ENCODE measurements at places on chromosomes 12 and 14.

DNA sequence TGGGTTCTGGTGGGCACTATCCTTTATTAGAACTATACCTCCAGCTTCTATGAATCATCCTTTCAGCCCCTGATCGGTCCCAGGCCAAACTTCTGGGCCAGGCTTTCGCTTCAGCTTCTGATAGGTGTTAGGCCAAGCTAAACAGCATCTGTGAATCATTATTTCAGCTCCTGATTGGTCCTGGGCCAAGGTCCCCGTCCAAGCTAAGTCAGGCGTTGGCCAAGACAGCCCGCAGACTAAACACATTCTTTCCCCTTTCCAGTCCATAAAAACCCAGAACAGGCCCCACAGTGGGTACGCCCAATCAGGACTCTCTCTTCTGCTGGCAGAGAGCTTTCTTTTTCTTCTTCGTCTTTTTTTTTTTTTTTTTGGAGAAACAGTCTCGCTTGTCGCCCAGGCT, 1808.9 kb upstream of the SEL1L start:
- no peak for DNase-seq
- no peak overlapping the region for H3K4me3 ChIP-seq
- no peak overlapping the region for H3K27ac ChIP-seq

DNA sequence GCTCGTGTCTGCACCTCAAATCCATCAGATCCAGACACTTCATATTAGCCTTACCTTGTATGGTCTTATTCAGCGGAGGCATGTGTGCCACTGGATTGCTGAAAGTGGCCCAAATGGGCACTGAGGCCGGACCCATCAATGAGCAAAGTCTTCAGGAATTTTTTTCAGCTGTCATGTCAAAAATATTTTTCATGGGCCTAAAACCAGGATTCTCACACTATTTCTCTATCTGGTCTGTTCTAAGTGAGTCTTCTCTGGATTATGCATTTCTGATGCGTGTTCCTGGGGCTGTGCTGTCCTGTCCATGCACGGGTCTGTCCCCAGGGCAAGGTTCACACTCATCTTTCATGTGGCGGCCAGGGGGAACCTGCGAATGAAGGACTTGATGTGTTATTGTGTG, 94.6 kb downstream of the KCNA5 start:
- H3K4me1 ChIP-seq = no peaks in the 10 kb centered on the region
- DNase-seq = no peak
- no peaks in the 10 kb centered on the region for H3K36me3 ChIP-seq
- no peak overlapping the region for H3K27ac ChIP-seq
- H3K27me3 ChIP-seq = no peaks in the 10 kb centered on the region

- H3K4me1 ChIP-seq = peaks cover 10% of the 10 kb centered on the region
- peak; percentile 38 for DNase-seq
- no peaks in the 10 kb centered on the region for H3K27me3 ChIP-seq
Observed at GRCh38 chr12:115632308-115632707, 645.2 kb downstream of the MED13L start.

GRCh38 chr12:115268451-115268850, 584.5 kb upstream of the TBX3 start:
- H3K36me3 ChIP-seq = no peaks in the 10 kb centered on the region
- H3K27me3 ChIP-seq = no peaks in the 10 kb centered on the region
- no peak overlapping the region for H3K27ac ChIP-seq

GRCh38 chr12:104719700-104720338, 238.3 kb downstream of the SLC41A2 start:
- no peak for DNase-seq
- no peak overlapping the region for H3K4me3 ChIP-seq
- H3K36me3 ChIP-seq = no peaks in the 10 kb centered on the region
- H3K27me3 ChIP-seq = no peaks in the 10 kb centered on the region

GRCh38 chr14:22549981-22550673, 38.9 kb downstream of the DAD1 start:
- no peaks in the 10 kb centered on the region for H3K27me3 ChIP-seq
- peaks cover 11% of the 10 kb centered on the region for H3K4me1 ChIP-seq
- no peak overlapping the region for H3K4me3 ChIP-seq
- peaks cover 5% of the 10 kb centered on the region for H3K36me3 ChIP-seq

All from MCF 10A (cell line).